Skin of body (tissue), 3 donors: ENCODE measurements at places on chromosomes 5 and 9. TPM values are rescaled to one million over a fixed set of nuclear protein-coding genes. Genes with fewer than 3 reads are reported as not detected.

The RORB gene
- total RNA-seq, result 0.39 TPM

The TRIM36 gene
- 1.2 TPM for total RNA-seq

The CCL21 gene
- 11.9 TPM for total RNA-seq

The ANKRD18A gene
- total RNA-seq, result 2.8 TPM

DNA sequence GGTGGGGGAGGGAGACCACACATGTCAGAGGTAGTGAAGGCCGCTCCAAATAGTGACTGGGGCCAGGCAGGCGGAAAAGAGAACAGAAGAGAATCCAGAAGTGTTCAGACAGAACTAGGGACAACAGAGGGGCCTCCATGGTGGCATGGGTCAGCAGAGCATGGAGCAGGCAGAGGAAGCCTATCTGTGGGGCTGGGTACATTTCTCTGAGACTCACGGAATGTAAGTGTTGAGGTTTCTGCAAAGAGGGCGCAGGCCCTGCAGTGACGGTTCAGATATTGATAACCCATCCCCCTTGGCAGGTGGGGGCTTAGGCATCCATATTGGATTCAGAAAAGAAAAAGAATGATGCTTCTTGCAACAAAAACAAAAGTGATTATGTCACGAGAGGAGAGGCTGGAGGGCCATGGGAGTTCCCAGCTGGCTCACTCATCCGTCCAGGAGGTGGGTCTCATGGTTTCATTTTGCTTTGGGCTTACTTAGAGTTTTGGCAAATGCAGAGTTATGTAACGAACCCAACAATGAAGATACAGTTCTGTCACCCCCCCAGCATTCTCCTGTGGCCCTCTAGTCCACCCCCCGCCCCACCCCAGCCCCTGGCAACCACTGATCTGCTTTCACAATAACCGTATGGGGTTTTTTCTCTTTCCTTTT, 5.4 kb upstream of the RMND5B start:
- no peak for DNase-seq

- peak; percentile 77 for DNase-seq
These were observed 12.8 kb upstream of the MTAP start for GRCh38 chr9:21789541-21790037.

DNA sequence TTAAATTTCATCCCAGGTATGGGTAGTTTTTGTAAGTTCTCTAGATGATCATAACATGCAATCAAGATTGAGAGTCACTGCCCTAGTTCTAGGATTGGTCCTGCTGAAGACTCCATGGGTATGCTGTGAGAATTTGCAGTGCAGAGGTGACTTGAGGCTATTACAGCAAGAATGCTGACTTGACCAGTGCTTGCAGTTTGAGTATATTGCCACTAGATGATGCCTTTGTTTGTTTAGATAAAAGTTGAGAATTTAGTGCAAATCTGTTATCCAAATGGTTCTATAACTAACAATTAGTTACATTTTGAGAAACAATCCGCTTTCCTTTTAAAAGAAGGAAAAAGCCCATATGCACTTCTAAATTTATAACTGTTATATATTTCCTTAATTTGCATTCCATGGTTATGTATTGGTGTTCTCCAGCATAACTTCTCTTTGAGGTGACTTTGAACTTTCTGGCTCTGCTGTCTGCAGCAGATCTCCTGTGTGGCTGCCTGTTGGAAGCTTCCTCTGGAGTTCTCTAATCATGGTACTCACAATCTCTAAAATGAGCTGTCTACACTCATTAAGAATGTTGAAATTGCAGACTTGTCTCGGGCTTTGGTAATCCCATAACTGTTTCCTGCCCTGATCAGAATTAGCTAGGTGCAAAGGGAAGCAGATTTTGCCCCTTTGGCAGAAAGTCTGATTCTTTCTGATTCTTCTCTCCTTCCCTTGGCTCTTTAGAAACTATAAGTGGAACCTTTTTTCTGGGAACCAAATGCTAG, 24.9 kb downstream of the MELK start:
- DNase-seq, result no peak

DNA sequence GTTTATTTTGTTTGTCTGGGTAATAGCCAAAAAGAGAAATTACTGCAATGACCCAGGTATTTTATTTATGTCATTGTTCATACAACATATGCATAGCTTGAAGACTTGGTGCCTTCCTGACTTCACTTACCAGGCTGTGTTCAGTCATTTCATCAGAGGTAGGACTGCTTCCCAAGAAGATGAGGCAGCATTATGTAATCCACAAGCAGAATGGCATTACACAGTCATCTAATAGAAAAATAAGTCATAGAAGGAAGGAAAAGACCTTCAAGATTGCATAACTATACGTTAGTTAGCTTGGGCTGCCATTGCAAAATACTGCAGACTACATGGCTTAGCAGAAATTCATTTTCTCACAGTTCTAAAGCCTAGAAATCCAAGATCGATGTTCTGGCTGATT, 167.5 kb downstream of the NMUR2 start:
- DNase-seq, result no peak

GRCh38 chr5:73388740-73389139, 59.8 kb downstream of the FOXD1 start:
- DNase-seq, result no peak

GRCh38 chr5:40572391-40572790, 107.3 kb upstream of the PTGER4 start:
- DNase-seq, result no peak

DNA sequence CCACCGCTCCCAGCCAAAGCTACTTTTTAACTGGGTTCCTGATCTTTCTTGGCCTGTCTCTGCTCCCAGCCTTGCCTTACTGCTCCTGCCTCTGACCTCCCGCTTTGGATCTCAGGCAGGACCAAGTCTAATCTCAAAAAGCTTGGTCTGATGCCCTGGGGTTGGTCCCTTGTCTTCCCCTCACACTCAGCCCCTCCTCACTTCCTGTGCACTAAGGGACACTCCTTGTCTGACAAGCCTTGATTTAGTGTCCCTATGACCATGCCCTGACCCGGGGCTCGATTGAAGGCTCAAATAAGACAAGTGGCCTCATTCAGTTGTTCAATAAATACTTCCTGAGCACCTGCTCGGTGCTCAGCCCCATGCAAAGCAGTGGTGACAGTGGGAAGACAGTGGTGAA, 3.7 kb upstream of the GTF3C5 start:
- DNase-seq, result no peak

DNA sequence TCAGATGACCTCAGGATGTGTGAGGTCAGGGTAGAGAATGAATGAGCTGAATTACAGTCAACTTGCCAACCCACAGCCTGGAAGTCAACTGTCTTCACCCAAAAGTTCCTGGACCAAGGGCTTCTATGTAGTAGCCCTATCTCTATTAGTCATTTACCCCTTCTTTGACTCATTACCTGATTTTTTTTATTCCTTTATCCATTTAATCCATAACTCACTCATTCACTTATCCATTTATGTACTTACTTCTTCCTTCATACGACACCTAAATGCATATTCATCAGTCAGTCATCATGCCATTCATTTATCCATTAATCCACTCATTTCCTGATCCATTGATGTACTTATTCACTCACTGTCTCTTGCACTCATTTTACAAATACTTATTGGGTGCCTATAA, 212.7 kb downstream of the PAPPA start:
- no peak for DNase-seq

DNA sequence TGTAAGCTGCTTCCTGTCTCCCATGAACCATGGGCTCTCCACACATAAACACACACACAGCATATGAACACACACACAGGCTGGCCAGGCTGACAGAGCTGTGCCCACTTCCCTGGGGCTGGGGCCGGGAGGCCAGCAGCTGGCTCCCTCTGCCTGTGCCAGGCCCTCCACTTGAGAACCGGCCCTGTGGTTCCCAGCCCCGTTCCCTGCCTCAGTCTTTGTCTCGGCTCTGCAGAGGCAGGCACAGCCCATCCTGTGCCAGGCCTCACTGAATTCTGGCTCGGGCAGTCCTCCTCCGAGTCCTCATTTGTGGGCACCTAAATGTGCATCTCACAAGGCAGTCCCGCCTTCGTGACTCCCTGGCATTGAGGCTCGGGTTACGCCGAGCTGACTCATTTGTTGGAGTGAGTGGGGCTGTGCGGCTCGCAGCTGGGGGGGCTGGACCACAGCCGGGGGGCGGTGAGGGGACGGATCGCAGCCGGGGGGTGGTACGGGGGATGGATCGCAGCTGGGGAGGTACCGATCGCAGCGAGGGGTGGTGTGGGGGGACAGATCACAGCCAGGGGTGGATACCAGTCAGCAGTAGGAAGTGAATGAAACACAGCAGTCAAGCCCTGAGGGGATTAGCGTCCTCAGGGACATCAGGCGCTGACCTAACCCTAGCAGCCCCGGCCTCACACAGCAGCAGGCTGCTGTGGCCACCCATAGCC, 72.3 kb downstream of the PSMB7 start:
- DNase-seq, result peak; percentile 60

DNA sequence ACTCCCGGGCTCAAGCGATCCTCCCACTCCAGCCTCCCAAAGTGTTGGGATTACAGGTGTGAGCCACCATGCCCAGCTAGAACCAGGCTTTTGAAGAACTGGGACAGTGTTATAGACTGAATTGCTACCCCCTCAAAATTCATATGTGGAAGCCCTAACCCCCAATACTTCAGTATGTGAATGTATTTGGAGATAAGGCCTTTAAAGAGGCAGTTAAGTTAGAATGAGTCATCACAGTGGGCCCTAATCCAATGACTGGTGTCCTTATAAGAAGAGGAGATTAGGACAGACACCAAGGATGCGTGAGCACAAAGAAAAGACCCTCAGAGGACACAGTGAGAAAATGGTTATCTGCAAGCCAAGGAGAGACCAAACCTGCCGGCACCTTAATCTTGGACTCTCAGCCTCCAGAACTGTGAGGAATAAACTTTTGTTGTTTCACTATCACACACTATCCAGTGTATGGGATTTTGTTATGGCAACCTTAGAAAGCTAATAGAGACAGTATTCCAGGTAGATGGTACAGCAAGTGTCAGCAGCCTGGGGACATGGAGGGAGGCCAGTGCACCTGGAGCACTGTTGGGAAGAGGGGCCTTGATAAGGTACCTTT, 31.4 kb upstream of the ERGIC1 start:
- no peak for DNase-seq

DNA sequence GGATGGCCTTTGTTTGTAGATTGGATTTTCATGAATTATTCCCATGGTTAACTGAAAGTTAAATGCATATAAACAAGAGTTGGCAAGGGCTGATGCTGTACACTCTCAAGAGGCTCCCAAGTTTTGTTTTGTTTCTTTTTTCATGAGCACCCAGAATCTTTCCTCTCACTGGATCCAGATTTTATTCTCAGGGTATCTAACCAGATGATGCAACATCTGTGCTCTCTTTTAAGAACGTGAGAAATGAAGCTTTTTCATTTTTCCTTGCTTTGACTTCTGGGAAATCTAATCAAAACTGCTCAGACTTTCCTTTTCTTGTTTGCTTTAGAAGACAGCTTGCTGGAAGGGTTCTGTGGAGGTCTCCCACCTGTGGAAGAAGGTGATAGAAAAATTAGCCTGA, 142.7 kb upstream of the SLC12A2 start:
- DNase-seq, result no peak
